ENCODE measurements at places on chromosomes 4 and X.

DNA sequence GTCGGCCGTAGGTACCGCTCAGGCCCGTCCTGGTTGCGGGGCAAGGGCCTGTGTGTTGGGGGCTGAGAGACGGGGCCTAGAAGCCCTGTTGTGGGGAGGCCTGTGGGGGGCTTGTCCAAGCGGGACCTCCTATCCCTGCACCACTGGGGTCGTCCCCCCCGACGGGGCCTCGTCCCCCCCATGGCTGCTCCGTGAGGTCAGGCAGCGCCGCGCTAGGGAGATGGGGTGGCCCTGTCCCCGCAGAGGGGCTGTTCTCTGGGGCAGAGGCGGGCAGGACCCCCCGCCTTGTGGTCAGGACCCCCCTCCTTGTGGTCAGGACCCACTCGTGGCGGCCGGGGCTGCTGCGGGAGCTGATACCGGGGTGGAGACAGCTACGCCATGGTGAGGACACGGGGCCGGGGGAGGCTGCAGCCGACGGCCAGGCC, 12.1 kb upstream of the GTPBP6 start:
- DNase-seq, result no peak

DNA sequence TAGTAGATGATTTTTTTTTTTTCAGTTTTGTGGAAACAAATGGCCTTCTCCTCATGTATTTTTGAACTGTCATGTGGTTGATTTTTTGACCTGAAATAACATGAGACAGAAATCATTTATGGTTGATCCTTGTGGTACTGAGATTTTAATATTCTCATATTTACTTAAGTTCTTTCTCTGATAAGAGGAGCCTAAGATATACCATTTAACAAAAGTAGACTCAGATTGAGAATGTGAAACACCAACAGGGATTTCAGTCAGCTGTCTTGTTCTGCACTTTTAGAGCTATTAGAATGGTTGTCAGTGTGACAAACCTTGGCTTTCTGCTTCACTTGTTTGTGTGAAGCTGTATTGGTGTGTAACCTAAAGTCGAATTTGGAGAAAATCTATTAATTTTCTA, 575.7 kb downstream of the SPOCK3 start:
- no peak for DNase-seq

GRCh38 chr4:147381749-147382148, 99.1 kb upstream of the EDNRA start:
- DNase-seq, result no peak

DNA sequence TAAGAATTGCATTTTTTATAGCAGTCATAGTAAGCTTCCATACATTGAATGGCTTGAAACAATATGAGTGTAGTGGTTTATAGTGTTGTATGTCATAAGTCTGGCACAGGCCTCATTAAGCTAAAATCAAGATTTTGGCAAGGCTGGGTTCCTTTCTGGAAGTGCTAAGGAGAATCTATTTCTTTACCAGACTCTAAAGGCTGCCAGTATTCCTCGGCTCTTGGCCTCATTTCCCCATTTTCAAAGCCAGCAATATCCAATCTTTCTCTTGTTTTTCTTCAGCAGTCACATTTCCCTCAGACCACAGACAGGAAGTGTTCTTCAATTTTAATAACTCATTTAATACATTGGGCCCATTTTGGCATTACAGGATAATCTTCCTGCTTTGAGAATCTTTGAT, 1155.5 kb upstream of the PABPC4L start:
- DNase-seq, result no peak

DNA sequence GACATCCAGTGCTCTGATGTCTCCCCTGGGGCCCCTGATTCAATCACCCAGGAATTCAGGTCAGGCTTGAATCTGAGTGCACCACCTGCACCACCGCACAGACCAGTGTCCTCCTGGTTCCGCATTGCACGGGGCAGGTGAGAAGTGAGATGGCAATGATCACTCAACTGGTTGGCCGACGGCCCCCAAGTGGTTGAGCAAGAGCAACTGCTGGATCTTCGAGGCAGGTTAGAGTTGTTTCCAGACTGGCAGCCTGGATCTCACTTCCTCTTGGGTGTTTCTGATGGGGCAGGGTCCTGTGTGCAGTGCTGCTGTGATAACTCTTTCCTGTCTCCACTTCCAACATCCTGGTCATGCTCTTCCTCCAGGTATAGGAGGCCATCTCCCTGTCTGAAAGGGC, 50.4 kb downstream of the C4orf50 start:
- no peak for DNase-seq

GRCh38 chr4:55386840-55387239, 8.9 kb upstream of the TMEM165 start:
- DNase-seq, result no peak

GRCh38 chr4:84022564-84022963, 476.5 kb downstream of the NKX6-1 start:
- no peak for DNase-seq

DNA sequence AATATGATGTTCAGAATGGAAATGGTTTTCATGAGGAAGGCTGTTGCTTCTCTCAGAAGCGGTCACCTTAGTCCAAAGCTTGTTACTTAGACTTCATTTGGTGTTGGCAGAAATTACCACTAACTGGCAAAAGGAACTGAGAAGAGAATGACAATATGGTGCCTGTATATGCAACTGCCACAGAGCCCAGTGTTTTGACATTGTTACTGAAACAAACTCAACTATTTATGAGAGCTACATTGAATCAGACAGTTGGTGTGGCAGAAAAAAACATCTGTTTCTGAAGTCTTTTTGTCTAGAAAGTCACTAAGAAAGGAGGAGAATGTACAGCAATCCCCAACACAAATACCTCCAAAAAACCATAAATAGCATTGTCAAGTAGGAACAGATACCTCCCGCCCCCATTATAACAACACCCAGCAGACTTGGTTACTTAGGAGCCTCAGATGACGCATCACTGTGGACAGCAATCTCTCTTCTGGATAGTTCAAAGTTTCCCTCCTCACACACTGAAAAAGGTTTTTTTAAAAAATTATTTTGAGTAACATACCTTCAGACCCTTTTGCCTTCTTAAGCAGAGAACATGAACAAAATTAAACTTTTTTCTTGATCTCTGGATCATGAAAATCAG, 92.2 kb downstream of the MAML3 start:
- no peak for DNase-seq

GRCh38 chr4:120561648-120562047, 360.9 kb downstream of the PRDM5 start:
- DNase-seq, result no peak

- DNase-seq, result no peak
Observed at GRCh38 chrX:144334577-144334976, 450.7 kb downstream of the UBE2NL start.

GRCh38 chr4:52657618-52658501, 1.2 kb downstream of the USP46 start:
- peak; percentile 25 for DNase-seq

- no peak for DNase-seq
Observed at GRCh38 chr4:20916106-20916505, 215.8 kb downstream of the PACRGL start.

GRCh38 chr4:123183308-123183707, 213.3 kb upstream of the SPRY1 start:
- no peak for DNase-seq

DNA sequence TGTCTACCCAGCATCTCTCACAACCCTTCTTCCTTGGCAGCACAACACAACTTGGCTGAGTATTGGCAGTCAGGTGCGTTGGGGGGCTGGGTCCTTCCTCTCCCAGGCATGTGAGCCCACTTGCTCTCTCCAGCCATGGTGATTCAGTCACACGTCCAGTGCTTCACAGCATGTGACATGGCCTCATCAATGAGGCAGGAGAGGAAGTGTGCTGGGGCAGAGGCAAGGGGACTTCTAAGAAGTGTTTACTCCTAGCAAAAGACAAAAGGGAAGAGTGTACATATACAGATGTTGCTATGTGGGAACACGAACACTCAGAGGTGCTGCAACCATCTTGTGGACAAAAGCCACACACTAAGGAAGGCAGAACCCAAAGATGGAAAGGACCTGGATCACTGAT, 380.8 kb downstream of the FBXW7 start:
- DNase-seq, result no peak

GRCh38 chrX:68345025-68345424, 88.3 kb downstream of the OPHN1 start:
- no peak for DNase-seq

DNA sequence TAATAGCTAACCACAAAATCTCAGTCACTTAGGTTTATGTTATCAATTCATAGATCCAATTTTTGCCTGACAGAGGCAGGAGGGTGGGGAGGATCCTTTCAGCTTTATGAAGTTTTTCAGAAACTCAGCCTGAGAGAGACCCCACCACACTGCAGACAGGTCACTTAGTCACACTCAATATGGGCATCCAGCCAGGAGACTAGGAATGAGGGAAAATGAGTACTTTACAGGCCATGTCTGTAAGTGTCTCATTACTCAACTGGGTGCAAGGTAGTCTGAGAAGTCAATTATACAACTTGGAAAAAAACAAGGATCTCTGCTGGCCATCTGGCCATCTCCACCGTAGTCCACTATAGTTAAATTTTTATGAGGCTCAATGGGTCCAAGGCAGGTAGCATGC, 365.9 kb downstream of the INPP4B start:
- DNase-seq, result peak; percentile 6

GRCh38 chr4:37717576-37717975, 31.4 kb upstream of the RELL1 start:
- peak; percentile 74 for DNase-seq

- DNase-seq, result no peak
Observed at GRCh38 chr4:150244600-150244999, 166.4 kb downstream of the DCLK2 start.

- no peak for DNase-seq
Observed at GRCh38 chr4:76965866-76966579, 16.5 kb downstream of the SEPTIN11 start.

DNA sequence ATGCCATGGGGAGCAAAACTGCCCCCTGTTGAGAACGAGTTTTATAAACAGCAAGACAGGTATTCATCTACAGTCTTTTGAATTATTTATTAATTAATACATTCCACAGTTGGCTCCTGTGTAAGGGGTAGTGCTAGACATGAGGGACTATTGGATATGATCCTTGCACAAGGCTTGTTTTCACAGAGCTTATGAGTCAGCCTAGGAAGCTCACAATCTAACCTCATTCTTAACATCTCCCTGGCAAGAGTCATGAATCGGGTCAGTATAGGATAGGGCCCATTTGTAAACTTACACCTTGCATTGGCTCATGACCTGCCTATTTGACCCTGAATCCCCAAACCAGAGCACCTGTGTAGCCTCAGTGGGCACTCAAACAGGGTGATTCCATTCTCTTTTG, 209.1 kb upstream of the HCCS start:
- DNase-seq, result no peak

DNA sequence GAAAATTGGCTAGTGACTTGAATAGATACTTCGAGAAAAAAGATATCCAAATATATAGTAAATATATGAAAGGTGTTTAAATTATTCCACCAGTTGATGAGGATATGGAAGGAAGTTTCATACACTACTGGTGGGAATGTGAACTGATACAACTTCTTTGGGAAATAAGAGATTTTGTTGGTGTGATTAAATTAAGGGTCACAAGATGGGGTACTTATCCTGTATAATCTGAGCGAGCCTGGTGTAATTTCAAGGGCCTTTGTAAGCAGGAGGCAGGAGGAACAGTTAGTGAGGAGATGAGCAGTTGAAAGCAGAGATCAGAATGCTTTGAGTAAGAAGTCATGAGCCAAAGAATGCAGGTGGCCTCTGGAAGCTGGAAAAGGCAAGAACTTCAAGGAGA, 192.2 kb downstream of the KCTD8 start:
- DNase-seq, result no peak

GRCh38 chrX:25012793-25013631, 2.8 kb downstream of the ARX start:
- no peak for DNase-seq

GRCh38 chr4:151409470-151410313, 716 bp downstream of the FHIP1A start:
- no peak for DNase-seq

DNA sequence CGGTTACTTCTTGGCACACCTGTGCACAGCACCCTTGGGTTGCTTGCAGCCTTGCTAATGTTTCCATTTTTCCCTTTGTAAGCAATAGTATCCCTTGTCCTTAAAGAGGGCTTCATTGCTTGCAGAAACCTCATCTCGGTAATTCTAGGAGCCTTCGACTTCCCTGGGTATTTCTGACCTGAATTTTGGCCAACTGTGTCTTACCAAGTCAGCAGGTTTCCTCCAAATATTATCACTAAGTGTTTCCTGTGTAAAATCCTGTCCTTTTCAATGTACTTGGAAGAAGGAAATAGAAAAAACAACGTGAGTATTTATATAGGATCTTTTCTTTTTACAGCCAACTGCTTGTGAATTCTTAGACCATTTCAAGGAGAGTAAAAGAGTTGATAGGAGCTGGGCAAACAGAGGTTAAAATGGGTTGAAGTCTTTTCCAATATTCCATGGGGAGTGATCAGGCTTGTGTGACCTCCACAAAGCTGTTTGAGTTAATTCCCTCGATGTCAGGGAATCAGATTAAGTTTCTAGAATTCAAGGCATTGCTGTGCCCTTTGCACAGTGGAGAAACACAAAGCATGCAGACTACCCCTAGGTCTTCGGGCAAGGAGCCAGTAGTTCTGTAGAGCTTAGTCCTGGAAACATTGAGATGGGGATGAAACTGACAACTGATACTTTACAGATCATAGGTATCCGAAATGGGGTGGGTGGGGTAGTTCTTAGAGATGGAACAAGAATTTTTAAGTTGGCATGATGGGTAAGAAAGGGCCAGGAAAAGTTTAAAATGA, 209.9 kb downstream of the CPE start:
- no peak for DNase-seq

DNA sequence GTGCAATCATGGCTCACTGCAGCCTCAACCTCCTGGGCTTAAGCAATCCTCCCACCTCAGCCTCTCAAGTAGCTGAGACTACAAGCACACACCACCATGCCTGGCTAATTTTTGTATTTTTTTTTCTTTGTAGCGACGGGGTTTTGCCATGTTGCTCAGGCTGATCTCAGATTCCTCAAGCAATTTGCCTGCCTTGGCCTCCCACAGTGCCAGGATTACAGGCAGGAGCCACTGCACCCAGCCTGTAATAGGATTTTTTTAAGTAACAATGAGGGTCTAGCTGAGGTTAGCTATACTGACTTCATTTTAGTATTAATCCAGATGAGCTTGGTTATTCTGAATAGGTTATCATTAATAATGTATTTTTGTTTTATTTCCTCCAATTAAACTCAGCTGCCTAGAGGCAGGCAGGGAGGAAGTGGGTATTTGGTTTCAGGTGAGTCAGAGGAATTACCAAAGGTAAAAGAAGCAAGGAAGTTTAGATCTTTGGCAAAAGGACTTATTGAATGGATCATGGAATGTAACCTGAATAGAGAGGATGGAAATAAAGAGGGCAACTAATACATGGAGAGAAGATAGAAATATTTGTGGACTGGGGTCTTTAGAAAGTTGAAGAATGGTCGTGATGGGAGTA, 1023.3 kb upstream of the TENM3 start:
- DNase-seq, result no peak

- DNase-seq, result peak; percentile 63
Observed at GRCh38 chr4:106268786-106269185, 47.2 kb downstream of the TBCK start.

DNA sequence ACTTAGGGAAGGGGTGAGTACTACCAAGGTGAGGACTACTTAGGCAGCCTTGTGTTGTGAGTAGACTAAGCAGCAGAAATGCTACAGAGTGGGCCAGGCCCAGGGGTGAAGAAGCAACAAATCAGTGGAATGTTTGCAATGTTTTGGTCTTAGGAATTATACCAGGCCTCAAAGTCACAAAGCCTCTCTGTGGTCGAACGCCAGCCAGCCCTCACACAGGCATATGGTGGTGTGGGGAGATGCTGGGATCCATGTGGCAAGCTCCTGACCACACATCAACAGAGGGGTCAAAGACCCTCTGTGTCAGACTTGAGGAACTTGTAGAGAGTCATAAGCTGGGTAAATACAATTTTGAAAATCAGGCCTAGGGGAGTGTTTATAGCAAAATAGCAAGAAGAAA, 153.8 kb upstream of the KLF3 start:
- DNase-seq, result no peak

Measured in fibroblast of skin of left biceps (primary cell).